ENCODE measurements at places on chromosomes 16 and 17.

DNA sequence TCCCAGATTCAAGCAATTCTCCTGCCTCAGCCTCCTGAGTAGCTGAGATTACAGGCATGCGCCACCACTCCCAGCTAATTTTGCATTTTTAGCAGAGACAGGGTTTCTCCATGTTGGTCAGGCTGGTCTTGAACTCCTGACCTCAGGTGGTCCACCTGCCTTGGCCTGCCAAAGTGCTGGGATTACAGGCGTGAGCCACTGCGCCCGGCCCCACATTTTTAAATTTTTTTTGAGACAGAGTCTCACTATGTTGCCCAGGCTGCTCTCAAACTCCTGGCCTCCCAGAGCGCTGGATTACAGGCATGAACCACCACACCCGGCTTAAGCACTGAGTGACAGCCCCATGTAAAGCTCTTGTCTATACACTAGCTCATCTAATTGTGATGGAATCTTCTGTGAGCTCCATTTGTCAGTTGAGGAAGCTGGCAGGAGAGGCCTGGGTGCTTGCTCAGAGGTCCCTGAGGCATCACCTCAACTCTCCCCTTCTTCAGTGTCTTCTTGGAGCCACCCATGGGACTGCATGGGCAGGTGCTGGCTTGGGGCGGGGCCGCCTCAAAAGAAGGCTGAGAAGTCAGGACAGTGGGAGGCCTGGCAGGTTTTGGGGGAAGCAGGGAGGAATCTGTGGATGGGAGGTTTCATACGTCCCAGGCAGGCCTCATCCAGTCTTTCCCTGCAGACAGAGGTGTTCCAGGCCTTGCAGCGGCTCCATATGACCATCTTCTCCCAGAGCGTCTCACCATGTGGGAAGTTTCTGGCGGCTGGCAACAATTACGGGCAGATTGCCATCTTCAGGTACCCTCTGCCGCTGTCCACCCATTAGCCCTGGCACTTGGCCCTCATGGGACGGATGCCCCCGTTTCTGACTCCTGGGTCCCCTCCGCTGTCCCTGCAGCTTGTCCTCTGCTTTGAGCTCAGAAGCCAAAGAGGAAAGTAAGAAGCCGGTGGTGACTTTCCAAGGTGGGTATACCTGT is 1.5 kb downstream of the THOC6 start:
- DNase-seq, result no peak

- peak; percentile 84 for DNase-seq
These were observed 13.2 kb downstream of the CLUAP1 start for GRCh38 chr16:3513892-3514583.

DNA sequence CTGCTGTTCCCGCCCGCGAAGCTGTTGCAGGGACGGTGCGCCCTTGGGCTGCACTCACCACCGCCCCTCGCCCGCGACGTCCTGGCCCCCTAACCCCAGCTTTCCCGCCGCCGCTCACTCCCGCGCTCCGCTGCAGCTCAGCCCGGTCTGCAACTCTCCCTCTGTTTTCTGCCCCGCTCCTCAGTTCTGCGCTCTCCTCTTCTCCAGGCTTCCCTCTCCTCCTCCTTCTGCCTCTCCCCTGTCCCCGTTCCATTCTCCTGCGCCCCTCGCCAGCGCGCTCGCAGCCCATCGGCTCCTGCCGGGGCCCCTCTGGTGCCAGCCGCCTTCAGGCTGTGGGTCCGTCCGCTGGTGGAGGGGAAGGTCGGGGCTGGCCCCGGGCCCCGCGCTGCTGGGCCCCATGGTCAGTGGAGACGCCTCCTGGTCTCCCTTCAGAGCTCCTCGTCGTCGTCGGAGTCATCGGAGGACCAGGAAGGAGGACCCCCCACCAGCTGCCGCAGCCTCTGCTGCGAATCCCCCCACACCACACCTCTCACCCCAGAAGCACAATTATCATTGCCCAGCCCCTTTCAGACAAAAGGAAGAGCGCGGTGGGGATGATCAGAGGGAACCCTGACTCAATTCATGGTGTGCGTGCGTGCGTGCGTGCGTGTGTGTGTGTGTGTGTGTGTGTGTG is 223.2 kb upstream of the FOXF1 start:
- DNase-seq, result no peak

DNA sequence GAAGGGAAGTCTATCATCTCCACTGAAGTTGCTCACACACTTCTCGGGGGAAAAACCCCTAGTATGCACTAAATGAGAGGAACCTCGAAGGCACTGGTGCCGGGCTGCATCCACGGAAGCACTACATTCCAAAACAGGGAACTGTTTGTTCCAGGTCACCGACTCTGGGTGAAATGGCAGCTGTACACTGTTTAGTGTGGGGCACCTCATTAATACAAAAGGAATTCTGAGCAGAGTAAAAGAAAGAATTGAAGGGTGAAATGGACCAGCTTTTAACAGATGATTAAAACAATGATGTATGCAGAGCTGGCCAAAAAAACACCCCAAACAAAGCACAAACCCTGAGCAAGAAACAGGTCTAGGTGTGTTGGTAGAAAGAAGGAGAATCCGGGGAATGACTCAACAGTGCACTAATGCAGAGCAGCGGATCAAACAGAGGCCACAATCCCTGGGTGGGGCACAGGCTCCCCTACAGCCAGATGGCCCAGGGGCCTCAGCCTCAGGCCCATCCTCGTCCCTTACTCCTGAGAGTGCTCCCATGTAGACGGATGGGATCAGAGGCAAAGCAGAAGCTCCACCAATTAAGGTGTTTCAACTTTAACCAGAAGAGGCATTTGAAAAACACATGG is 161.5 kb downstream of the ZFHX3 start:
- no peak for DNase-seq

DNA sequence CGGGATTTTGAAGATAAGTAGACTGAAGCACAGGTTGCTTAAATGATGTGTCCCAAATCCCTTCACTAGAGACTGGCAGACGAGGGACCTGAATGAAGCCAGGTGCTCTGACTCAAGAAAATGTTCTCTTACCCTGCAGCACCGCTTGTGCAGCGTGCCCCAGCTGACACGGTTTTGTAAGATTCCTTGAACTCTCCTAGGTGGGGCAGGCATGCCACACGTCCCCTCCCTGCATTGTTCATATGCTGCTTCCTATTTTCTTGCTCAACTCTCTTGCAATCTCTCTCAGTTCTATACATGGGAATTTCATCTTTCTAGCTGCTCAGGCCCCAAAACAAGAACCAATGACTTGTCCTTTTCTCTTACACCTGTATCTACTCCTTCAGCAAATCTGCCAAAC is 22.1 kb upstream of the HNF1B start:
- DNase-seq, result no peak

DNA sequence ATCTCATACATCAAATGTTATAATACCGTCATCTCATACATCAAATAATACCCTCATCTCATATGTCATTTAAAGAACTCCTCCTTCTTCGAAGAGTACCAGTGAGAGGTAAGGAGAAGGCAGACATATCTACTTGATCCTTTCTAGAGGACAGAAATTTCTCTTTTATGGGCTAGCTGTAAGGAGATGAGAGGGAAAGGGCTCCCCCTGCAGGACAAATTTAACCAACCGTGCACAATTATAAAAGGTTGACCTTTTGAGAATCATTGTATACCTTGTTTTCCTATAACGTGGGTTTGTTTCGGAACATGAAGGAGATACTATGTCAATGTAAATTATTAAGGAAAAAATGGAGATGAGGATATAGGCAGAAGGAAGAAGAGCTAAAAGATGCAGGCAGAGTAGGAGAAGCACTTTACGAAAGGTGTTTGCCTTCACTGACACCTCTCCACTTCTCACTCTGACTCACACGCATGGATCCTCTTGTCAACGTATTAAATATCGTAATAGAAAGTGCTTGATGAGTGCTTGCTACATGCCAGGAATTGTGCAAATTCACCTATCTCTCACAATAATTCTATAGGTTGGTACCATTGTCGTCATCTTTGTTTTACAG is 465.9 kb upstream of the ERCC4 start:
- DNase-seq, result peak; percentile 35

DNA sequence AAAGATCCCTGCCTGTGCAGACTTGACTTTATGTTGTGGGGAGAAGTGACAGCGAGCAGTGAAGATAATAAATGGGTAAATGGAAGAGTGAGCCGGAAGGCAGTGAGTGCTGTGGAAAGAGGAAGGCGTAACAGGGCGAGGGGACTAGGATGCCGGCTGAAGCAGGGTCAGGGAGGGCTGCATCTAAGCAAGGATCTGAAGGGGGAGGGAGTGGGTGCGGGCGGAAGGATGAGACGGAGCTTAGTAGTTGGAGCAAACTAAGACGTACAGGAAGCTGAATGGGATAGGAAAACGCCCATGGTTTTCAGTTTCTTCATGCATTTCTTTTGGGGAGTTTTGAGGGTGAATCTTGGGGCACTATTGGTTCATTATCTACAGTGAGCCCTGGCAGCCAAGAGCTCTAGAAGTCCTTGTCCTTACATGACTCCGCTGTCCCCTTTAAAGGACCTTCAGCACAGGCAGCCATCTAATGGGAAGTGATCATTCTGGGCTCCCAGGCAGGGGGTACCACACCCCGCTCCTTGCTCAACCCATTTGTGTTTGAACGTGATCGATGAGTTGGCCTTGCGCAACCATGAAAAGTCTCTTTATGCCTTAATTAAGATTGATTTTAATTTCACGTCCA is 10.4 kb upstream of the NAT9 start:
- no peak for DNase-seq

- DNase-seq, result peak; percentile 83
These were observed 33.9 kb downstream of the BAHCC1 start for GRCh38 chr17:81428948-81429774.

DNA sequence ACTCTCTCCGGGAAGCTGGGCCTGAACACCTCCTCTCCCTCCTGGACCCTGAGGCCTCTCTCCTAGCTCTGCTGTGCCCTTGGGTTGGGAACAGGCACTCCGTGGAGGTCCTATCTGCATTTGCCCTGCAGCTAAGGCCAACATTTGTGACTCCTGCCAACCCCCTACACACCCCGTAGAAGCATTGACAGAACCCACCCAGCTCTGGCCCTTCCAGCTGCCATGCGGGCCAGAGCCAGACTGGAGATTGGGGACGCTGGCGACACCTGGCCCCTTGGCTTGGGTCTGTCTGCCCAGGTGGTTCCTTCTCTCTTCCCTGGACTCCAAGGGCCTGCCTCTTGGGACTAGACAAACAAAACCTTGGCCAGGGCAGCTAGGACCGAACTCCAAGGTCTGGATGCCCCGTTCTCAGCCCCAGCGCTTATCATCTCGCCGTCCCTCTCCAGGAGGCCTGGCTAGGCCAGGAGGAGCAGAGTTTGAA is 644 bp upstream of the RHBDF2 start:
- no peak for DNase-seq

DNA sequence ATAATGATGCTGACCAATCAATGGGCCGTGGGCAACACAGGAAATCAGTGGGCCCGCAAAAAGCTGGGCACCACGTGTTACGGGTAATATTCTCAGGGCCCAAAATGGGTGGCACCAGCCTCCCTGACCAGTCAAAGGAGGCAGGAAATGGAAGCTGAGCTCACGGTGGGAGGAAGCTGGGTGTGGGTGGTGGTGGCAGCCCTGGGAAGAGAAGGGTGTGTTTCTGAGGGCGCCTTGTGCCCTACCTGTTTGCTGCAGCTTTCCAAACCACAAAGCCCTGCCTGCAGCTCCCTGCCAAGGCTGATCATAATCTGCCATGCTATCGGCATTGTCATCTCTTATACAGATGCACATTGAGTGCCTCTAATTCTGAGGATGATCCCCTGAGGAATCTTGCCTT is 457.9 kb downstream of the SLC39A11 start:
- DNase-seq, result no peak

GRCh38 chr17:18994631-18995030 is 9.9 kb downstream of the FAM83G start:
- DNase-seq, result no peak

GRCh38 chr17:81092518-81093095 is 57.7 kb downstream of the BAIAP2 start:
- DNase-seq, result no peak

DNA sequence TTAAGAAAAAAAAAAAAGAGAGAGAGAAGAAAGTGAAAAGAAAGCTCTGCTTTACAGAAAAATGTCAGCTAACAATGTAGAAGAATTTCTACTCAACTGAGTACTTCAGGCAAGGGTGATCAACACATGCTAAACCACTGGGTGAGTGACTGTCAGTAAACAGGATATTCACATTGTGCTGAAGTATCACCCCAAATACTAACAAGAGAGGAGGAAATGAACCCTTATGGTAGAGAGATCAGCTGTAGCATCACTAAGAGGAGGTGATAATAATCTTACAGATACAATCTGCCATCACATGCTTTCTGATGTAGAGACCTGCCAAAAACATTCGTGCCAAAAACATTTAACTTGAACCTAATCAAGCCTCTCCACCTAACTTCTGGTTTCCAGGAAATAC is 30.7 kb upstream of the ICAM2 start:
- no peak for DNase-seq

DNA sequence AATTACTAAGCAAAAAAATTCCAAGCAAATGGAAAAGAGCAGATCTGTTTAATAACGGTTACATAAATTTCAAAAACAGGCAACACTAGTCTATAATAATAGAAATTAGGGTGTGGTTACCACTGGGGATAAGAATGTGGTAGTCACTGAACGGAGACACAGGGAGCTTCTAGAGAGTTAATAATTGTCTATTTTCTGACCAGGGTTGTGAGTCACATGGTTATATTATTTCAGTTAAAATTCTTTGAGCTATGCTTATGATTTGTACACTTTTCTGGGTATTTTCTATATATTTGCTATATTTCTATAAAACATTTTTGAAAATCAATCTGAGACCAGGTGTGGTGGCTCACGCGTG is 433.9 kb upstream of the MAF start:
- no peak for DNase-seq

GRCh38 chr17:15123593-15124263 is 141.4 kb downstream of the PMP22 start:
- DNase-seq, result no peak

- no peak for DNase-seq
These were observed 8.1 kb downstream of the SMTNL2 start for GRCh38 chr17:4592240-4593005.

Data from DMS53 (cell line).